ENCODE measurements at places on chromosomes 7 and 10.
A peak's percentile ranks its signal among the peaks of the same experiment; 100 is the strongest.

- no peak for DNase-seq
Measured at GRCh38 chr7:151614019-151614418, 94.3 kb upstream of the RHEB start.

DNA sequence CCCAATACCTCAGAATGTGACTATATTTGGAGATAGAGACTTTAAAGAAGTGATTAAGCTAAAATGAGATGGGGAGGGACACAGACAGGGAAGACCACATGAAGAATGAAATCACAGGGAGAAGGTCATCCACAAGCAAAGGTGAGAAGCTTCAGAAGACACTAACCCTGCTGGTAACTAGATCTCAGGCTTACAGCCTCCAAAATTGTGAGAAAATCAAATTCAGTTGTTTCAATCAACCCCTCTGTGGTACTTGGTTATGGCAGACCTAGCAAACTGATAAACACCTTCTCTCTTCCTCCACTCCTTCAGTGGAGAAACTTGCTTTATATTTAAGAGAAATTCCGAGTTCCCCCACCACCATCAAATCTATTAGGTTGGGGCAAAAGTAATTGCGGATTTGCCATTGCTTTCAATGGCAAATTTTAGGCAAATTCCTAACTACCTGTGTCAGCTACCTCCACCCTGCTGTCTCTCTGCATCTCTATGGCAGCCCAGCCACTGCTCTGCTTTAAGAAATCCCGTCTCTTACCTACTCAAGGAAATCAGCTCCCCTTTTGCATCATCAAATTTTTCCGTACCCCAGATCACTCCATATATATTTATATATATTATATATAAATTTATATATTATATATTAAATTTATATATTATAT lies 38.2 kb downstream of the SEMA3E start:
- DNase-seq, result no peak

- no peak for DNase-seq
Measured at GRCh38 chr7:27143950-27144780, 684 bp upstream of the HOXA5 start.

GRCh38 chr7:126979722-126980121 lies 273.0 kb downstream of the GRM8 start:
- DNase-seq, result no peak

- DNase-seq, result no peak
Measured at GRCh38 chr10:73841061-73841421, 29.6 kb upstream of the NDST2 start.

DNA sequence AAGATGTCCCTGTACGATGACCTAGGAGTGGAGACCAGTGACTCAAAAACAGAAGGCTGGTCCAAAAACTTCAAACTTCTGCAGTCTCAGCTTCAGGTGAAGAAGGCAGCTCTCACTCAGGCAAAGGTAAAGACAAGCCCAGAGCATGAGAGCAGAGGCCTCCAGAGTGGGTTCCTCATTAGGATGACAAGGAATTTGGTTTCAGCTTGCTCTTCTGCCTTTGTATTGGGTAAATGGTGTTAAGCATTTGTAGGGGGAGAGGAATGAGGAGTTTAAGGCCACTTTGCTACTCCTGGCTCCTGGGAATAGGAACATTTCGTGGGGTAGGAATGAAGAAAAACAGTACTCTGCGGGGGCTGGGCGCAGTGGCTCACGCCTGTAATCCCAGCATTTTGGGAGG lies 8.2 kb downstream of the RBM17 start:
- no peak for DNase-seq

DNA sequence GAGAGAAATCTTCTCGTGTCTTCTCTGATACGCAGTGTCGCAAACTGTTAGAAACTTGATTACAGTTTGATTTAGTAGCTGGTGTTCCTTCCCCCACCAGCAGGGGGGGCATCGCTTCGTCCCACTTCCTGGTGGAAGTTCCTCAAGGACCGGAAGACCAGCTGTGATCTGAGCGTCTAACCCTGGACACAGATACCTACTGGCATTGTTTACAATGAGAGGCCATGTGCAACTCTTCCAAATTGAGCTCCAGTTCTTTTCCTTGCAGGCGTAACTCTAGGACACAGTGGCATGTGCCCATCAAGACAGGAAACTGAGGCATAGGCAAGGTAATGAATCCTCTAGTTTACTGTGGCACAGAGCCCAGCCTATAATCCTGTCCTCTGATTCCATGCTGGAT lies 219.0 kb downstream of the CCDC3 start:
- peak; percentile 54 for DNase-seq

DNA sequence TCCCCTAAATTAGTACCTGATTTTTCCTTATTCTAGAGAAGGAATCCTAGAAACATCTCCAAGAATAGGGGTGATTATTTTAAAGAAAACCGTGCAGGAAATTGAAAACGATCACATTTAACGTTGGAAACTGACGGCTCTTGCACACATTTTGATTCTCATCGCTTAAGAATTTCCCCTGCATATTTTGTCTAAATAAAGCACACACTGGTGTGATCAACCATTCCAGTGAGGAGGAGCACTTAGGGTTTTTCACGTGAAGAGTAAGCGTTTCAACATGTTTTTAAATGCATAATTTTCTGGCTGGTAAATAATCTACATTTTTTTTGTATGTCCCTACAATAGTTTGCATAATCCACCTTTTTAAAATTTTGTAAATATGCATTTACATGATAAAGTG lies 229.7 kb upstream of the PFKP start:
- DNase-seq, result peak; percentile 8

DNA sequence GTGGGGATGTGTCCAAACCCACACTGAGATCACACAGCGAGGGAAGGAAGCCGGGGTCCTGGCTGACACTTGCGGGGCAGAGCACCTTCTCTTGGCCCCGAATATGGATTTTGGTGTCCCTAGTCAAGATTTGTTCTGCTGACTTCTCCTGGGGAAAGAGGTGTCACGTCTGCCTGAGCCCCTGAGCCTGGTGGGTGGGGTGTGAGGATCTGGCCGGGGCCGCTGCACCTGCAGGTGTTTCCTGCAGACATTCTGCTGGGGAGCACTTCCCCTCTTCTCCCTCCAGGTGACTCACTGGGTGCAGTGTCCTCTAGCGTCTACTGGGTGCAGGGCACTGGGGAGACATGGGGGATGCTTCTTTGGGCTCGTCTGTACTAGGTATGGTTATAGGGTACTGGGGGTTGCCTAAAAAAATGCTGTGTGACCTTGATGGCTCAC lies 99.2 kb downstream of the GRK5 start:
- DNase-seq, result peak; percentile 36

- DNase-seq, result no peak
Measured at GRCh38 chr7:128005759-128006159, 25.5 kb downstream of the LRRC4 start.

GRCh38 chr10:101643546-101643945 lies 51.4 kb downstream of the FBXW4 start:
- DNase-seq, result no peak

DNA sequence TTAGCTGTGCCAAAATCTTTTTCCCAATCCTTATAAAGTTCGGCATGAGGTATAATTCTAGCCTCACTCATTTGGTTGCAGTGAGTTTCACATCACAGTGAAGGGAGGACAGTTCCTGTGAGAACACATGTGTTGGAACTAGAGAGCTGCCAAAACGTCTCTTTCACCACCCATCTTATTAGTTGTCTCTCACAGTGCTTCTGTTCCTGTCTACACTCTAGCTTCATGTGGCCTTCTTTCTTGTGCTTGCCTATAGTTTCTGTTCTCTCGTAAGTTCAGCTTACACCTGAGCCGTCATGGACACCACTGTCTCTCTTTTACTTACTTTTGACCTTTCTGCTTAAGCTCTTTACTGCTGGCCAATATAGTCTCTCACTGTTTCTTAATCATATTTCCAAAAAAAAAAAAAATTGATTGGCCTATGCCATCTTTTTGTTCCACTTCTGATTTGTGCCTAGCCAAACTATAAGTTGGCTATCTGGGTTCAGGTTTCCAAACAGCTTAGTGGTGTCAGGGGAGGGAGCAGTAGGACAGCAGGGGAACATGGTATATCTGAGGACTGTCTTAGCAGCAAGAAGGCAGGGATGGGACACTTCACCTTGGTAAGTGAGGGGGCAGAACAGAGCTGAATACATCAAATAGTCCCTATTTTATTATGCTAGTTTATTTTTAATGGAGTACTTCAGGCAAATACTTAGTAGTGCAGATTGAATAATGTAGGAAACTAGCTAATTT lies 38.0 kb downstream of the ZNRF2 start:
- DNase-seq, result no peak

- peak; percentile 73 for DNase-seq
Measured at GRCh38 chr10:17122726-17123661, 6.6 kb downstream of the CUBN start.

- peak; percentile 46 for DNase-seq
Measured at GRCh38 chr10:52027055-52027705, 286.9 kb upstream of the DKK1 start.

GRCh38 chr10:48683868-48684267 lies 805 bp upstream of the WDFY4 start:
- no peak for DNase-seq

GRCh38 chr10:31515819-31516402 lies 196.9 kb downstream of the ZEB1 start:
- no peak for DNase-seq

- DNase-seq, result peak; percentile 61
Measured at GRCh38 chr7:14606101-14606500, 296.4 kb downstream of the DGKB start.

- DNase-seq, result no peak
Measured at GRCh38 chr7:70402069-70402468, 729.9 kb upstream of the GALNT17 start.

GRCh38 chr7:78523930-78524329 lies 725.4 kb downstream of the PHTF2 start:
- no peak for DNase-seq

DNA sequence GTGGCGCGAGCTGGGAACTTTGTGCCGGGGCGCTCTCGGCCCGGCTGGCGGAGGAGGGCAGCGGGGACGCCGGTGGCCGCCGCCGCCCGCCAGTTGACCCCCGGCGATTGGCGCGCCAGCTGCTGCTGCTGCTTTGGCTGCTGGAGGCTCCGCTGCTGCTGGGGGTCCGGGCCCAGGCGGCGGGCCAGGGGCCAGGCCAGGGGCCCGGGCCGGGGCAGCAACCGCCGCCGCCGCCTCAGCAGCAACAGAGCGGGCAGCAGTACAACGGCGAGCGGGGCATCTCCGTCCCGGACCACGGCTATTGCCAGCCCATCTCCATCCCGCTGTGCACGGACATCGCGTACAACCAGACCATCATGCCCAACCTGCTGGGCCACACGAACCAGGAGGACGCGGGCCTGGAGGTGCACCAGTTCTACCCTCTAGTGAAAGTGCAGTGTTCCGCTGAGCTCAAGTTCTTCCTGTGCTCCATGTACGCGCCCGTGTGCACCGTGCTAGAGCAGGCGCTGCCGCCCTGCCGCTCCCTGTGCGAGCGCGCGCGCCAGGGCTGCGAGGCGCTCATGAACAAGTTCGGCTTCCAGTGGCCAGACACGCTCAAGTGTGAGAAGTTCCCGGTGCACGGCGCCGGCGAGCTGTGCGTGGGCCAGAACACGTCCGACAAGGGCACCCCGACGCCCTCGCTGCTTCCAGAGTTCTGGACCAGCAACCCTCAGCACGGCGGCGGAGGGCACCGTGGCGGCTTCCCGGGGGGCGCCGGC lies 870 bp downstream of the FZD1 start:
- peak; percentile 79 for DNase-seq

DNA sequence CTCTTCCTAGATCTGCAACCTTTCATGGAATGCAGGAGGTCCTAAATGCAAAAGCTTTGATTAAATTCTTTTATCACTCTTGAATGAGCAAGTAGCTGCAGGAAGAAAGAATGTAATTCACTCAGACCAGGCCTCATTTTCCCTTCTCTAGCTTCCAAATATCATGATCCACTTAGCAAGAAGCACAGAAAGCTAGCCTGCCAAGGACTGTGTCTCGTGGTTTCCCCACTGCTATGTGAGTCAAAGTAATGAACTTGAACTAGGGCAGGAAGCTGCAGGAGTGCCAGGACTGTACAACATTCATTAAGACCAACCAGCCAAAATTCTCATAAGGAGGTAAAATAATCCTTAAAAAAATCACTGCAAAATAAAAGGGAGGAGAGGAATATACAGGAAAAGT lies 379.2 kb downstream of the CALN1 start:
- no peak for DNase-seq

DNA sequence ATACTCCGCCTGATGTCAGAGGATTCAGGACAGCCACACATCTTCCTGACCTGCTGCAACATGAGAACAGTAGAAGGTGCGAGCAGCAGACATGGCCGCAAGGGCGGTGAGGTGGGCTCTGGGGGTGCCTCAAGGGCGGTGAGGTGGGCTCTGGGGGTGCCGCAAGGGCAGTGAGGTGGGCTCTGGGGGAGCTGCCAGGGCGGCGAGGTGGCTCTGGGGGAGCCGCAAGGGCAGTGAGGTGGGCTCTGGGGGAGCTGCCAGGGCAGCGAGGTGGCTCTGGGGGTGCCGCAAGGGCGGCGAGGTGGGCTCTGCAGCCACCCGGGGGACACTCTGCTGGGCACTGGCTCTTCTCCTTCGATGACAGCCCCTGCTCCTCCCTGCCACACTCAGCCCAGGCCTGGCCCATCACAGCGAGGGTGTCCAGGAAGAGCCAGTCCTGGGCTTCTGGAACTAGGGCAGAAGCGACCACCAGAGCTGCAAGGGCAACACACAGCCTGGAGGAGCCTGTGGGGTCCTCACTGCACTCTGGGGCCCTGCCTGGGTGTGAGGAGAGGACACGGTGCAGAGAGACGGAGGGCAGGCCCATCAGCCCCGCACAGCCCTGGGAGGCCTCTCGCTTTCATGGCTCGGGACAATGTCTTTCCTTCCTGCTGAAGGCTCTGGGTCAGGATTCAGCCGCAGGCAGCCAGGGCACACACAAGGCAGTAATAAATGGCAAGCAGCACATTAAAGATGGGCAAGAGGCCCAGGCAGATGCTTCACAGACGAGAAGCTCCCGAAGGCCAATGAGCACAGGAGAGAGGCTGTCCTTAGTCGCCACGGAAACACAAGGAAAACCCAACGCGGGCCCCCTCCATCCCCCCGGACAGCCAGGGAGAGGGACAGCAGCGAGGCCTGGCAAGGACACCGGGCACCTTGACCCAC lies 42.5 kb downstream of the STK32C start:
- DNase-seq, result no peak

Measured in mesenchymal stem cell (in vitro differentiated cells and primary cell).